ENCODE measurements at places on chromosomes 2 and 18. TPM values are rescaled to one million over a fixed set of nuclear protein-coding genes. Genes with fewer than 3 reads are reported as not detected.
A peak's percentile ranks its signal among the peaks of the same experiment; 100 is the strongest.

DNA sequence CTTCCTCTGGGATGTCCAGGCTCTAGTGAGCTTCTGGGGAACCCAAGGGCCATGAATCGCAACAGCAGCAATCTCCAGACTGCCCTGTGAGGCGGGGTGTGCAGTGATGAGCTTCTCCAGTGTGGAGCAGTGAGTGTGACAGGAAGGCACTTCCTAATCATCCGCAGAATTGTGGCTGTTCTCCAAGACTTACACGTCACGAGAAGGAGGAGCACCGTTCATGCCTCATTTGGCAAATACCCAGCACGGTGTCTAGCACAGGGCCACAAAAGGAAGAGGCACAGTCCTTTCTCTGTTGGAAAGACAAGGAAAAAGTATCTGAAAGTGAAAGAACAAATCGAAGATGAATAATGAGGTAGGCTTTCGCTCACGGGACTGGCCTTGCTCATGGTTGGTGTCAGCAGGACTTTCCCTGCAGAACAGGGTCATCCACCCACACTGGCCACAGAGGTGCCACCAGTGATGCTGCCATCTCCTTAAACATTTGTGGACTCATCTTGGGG, 125.1 kb upstream of the HAAO start:
- no peak for DNase-seq

GRCh38 chr2:58709687-58710354, 468.7 kb upstream of the FANCL start:
- no peak for DNase-seq

GRCh38 chr2:227864161-227864756, 7.2 kb upstream of the DAW1 start:
- DNase-seq: no peak

DNA sequence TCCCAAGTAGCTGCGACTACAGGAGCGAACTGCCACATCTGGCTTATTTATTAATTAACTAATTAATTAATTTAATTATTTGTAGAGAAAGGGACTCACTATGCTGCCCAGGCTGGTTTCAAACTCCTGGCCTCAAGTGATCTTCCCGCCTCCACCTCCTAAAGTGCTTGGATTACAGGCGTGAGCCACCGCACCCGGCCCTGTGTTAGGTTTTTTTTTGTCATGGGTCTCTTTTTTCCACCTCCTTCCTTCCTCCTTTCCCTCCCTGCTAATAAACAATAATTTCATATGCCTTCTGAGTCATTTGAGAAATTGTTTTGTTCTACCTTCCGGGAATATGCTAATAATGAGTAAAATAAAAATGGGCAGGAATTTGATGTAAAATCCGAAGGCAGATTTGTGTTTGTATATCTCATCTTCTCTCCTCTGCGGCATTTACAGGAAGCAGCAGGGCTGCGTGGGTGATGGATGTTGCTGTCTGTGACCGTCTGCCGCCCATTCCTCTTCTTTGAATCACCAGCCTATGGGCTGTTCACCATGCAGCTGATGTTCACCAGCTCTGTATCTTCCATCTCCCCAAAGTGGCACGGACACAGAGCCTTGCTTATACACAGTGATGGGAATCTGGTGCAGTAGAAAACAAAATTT, 89.9 kb downstream of the ACSL3 start:
- no peak for DNase-seq

DNA sequence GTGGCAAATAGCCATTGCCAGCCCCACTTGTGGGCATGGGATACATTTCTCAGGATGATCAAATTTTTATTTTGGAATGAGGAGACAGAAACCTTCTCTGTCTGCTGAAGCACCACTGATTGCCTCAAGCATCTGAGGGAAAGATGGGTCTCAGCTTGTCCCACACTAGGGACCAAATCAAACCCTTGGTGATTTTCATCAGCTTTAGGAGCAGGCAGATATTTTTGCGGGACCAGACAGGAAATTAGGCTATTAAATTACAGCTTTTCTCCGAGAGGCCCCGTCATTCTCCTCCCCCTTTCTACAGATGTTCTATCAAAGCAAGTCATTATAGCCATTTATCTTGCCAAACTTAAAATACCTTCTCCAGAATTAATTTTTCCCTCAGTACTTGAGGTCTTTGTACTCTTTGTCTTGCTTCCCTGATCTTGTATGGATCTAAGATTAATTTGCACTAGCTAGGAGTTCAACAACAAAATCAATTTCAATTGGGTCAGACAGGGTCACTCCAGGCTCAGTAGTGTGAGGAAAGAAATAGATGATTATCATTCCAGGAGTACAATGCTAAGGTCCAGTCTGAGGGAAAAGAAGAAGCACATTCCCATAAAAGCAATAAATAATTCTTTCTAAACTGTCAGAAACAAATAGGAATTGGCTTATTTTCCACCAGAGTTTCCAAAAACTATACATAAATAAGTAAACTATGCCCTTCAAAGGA, 818.1 kb upstream of the SOX11 start:
- DNase-seq: no peak

GRCh38 chr2:18546567-18546966, 13.9 kb downstream of the RDH14 start:
- DNase-seq: peak; percentile 13

DNA sequence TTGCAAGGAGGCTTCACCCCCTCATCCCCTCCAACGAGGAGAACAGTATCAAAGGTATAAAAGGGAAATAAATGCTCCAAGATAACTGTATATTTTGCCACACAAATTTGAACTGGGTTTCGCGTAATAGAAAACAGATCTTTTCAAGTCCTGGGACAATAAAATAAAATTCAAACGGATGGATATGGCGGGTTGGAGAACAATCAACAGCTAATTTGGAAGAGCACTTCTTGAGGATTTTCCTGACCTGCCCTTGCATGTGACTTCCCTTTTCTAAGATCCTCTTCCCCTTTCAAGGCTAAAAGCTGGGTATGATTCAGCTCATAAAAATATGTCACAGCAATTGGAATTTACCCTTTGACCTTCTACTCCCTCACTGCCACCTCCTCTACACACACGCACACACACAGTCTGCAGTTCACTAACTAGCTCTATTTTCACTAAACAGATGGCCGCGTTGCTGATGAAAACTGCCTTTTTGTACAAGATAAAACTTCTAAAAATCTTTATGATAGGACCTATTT, 386.9 kb downstream of the FIGN start:
- DNase-seq: no peak

- no peak for DNase-seq
These were observed 105.1 kb downstream of the USP40 start for GRCh38 chr2:233461481-233461891.

GRCh38 chr2:46813680-46814079, 101.9 kb downstream of the MCFD2 start:
- DNase-seq: no peak

GRCh38 chr2:1283020-1283801, 130.1 kb upstream of the TPO start:
- DNase-seq: no peak

DNA sequence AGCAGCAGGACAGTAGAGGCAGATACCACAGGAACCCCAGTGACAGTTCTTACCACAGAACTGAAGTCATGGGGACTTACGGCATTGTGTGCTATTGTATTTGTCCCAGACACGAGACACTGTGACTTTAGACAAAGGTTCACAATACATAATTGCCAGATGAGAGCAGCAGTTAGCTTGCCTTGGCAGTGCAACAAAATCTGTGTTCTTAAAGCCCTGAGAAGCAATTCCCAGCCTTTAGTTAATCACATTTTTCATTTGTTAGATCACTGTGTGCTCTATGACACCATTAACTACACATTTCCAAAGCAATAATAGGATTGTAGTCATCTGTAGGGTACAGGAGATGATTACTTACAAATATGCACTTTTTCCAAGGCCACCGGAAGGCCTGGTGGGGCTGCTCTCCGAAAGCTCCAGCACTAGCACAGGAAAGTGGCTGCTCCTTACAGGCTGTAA, 97.5 kb upstream of the LDLRAD4 start:
- DNase-seq: no peak

DNA sequence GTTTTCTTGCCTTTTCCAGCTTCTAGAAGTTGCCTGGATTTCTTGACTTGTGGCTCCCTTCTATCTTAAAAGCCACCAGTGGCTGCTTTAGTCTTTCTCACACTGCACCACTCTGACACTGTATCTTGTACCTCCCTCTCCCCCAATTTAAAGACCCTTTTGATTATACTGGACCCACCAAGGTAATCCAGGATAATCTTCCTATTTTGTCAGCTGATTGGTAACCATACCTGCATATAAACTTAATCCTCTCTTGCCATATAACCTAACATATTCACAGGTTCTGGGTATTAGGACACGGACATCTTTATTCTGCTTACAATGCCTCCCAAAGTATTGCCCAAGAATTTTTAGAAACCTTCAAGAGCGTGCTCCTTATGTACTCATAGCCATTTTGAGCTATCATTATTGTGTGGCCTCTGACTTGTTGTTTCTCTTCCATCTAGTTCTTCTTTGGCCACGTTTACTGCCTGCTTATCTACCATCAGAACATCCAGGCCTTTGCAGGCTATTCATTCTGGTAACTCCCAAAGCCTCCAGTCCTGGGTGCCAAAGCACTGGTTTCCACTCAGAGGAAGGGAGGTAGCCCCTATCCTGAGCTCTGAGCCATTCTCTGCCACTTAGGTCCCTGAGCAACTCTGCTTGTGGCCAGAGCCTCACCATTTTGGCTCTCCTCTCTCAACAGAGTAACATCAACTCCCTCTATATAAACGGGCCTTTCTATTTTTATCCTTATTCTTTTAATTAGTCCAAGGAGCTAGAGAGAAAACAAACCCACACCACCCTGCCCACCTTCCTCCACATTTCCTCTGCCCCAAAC, 70.8 kb downstream of the MYO3B start:
- DNase-seq: no peak

- DNase-seq: no peak
These were observed 8.2 kb downstream of the ZFP36L2 start for GRCh38 chr2:43218155-43218701.

DNA sequence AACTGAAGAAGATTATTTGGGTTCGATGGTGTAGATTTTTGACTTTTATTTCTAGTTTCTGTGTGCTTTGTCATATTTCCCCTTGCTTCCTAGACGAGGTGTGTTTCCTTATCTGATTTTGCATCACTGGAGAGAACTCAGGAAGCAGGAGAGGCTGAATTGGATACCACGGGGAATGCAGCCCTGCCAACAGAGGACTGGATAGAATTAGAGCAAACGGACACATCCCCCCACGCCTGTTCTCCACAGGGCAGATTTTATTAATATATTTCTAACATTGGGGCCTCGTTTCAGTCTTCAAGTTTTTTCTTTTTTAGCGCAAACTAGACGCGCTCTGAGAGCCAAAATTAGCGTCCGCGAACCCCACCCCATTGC, 678 bp upstream of the VAPA start:
- no peak for DNase-seq

DNA sequence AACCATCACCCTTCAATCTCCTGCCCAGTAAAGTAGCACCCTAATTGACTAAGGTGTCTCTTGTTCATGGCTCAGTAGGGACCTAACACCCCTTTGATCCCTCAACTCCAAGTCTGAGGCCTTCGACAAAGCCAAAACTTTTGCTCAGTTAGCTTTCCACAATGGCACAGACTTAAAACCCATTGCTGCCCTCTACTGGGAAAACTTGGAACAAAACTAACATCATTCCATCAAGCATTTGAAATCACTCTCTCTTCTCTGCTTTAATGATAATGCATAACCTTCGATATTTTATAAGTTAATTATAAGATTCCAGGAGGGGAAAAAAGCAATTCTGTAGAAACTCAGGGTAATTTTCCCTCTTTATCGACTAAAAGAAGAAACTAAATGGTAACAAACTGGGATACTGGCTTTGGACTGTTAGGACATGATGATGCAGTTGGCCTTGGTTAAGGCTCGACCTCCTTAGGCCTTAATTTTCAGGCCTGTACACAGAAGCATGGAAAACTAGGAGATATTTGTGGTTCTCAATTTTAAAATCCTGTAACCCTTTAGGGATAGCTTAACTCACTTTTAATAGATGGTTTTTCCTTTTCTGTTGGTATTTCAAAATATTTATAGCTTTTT, 127.8 kb downstream of the STK39 start:
- peak; percentile 54 for DNase-seq

DNA sequence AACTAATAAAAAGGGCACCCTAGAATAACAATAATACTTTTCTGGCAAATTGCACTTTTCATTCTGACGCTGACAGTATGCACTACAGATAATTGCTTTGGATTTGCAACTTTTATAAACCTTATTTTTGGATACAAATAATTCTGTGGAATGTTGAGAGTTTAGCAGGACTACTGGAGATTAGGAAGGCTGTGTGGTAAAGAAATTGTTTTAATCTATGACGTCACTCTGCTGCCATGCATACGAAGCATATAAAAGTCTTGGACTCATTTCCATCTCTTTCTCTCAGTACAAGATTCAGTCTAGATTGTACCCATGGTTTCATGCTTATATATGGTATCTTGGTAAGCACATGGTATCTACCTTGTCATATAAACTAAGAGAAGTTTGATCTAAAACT, 28.1 kb upstream of the ZCCHC2 start:
- DNase-seq: no peak

GRCh38 chr2:111927723-111928122, 29.3 kb downstream of the MERTK start:
- no peak for DNase-seq

- DNase-seq: no peak
These were observed 97.2 kb downstream of the PLEKHM3 start for GRCh38 chr2:207928079-207928478.

DNA sequence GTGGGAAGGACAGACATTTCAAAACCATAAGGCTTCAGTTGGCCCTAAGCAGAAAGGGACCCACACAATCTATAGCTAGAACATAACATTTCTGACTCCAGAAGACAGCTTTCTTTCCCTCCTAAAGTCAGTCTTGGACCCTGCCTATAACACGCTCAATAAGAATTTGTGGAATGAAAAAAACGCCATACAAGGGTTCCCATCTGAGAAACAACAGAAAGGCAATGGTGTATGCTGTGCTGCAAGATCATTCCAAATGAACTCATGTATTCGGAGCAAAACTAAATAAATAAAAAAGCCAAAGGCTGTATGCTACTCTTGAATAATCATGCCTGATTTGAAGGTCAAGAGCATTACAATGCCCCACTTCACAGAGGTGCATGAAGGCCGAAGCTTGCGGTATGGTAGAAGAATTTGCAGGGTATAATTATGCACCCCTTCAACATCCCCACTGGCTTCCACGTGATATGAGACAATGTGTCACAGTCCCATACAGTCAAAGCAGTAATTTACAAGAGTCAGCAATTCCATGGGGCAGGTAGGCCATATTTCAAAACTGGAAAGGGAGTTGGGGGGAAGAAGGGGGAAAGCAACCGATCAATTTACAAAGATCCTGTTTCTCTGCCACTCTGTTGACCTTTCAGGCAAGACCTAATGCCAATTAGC, 61.4 kb upstream of the SLC14A2 start:
- DNase-seq: no peak

DNA sequence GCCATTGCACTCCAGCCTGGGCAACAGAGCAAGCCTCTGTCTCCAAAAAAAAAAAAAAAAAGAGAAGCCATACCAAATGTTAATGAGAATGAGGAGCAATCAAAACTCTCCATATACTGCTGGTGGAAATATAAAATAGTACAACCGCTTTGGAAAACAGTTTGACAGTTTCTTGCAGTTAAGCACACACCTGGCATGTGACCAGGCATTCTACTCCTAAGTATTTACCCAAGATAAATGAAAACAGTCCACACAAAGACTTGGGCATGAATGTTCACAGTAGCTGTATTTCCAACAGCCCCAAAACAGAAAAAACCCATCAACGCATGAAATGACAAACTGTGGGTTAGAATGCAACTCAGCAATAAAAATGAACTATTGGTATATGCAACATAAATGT, 76.0 kb upstream of the ST8SIA5 start:
- DNase-seq: no peak

The REG3G gene
- total RNA-seq: not detected

The FAM228B gene
- total RNA-seq: 8.7 TPM

The RTP5 gene
- not detected for total RNA-seq

The NDC80 gene
- 92.3 TPM for total RNA-seq

The WDSUB1 gene
- 6.1 TPM for total RNA-seq

The EXOC6B gene
- 16.4 TPM for total RNA-seq
